ENCODE measurements at places on chromosomes 2 and 18.

- no peak for DNase-seq
Measured at GRCh38 chr18:43587538-43588153, 310.4 kb upstream of the SYT4 start.

- no peak for DNase-seq
Measured at GRCh38 chr2:137321566-137321965, 556.2 kb downstream of the THSD7B start.

DNA sequence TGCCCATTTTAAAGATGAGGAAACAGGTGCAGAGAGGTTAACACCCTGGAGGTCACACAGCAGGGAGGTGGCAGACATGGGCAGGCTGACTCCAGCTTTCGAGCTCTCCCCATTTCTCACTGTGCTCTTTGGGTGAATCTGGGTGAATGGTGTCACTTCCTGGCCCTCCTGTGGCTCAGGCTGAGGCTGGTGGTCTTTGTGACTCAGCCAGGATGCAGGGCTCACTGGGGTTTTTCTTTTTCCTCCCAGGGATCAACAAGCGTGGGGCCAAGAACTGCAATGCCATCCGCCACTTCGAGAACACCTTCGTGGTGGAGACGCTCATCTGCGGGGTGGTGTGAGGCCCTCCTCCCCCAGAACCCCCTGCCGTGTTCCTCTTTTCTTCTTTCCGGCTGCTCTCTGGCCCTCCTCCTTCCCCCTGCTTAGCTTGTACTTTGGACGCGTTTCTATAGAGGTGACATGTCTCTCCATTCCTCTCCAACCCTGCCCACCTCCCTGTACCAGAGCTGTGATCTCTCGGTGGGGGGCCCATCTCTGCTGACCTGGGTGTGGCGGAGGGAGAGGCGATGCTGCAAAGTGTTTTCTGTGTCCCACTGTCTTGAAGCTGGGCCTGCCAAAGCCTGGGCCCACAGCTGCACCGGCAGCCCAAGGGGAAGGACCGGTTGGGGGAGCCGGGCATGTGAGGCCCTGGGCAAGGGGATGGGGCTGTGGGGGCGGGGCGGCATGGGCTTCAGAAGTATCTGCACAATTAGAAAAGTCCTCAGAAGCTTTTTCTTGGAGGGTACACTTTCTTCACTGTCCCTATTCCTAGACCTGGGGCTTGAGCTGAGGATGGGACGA is 13.2 kb downstream of the ITM2C start:
- DNase-seq, result no peak

DNA sequence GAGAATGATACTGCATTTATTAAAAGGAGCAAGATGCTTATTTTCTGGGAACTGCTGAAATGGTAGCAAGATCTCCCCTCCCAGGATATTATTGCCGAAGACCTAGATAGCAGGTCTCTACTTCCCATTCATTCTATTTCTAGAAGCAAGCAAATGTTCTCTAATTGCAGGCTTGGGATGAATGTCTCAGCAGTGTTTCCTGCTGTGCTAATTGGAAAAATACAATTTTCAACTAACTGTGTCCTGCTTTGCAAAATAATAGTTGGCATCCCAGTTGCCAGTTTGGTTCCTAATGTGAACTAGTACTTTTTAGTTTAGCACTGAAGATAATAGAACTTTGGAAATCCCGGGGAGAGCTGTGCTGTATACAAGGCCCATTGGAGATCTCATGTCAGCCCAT is 26.1 kb downstream of the SLC20A1 start:
- DNase-seq, result no peak

DNA sequence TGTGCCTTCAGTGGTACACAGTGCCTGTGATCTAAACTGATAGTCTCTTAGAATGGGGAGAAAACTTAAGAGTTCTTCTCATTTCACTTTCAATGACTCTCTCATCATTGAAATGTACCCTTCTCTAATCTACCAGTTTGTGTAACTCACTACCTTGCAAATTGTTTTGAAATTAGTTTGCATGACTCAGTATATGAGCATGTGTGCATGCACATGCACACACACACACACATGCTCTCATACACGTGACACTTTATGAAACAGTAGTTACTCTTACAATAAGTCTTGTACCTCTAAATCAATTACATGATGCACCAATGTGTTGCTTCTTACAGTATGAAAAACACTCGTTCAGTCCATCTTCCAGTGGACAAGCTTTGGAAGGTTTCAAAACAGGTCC is 10.6 kb downstream of the LYPD6B start:
- no peak for DNase-seq

DNA sequence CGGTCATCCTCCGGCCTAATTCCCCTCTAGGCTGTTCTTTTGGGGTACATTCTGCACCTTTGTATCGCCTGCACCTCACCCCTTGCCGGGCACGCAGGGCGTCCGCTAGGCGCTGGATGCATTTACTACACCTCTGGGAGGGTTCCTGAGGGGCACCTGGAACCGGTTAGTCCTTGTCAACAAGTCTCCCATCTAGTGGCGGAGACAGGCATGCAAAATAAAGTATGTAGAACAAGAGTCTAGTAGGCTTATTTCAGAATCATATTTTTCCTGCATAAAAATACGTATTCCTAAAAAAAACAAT is 705 bp upstream of the TEX261 start:
- DNase-seq, result peak; percentile 65

GRCh38 chr2:1521191-1521877 is 108.1 kb downstream of the TPO start:
- DNase-seq, result no peak
